ENCODE measurements at places on chromosomes 7 and 10. TPM values are rescaled to one million over a fixed set of nuclear protein-coding genes. Genes with fewer than 3 reads are reported as not detected.

GRCh38 chr7:114478384-114478783 is 63.8 kb downstream of the FOXP2 start:
- DNase-seq = no peak

GRCh38 chr7:22363756-22364422 is 6.9 kb upstream of the RAPGEF5 start:
- DNase-seq = no peak

GRCh38 chr7:101411508-101411874 is 48.8 kb downstream of the COL26A1 start:
- no peak for DNase-seq

GRCh38 chr7:68433462-68434070 is 1164.7 kb upstream of the AUTS2 start:
- no peak for DNase-seq

DNA sequence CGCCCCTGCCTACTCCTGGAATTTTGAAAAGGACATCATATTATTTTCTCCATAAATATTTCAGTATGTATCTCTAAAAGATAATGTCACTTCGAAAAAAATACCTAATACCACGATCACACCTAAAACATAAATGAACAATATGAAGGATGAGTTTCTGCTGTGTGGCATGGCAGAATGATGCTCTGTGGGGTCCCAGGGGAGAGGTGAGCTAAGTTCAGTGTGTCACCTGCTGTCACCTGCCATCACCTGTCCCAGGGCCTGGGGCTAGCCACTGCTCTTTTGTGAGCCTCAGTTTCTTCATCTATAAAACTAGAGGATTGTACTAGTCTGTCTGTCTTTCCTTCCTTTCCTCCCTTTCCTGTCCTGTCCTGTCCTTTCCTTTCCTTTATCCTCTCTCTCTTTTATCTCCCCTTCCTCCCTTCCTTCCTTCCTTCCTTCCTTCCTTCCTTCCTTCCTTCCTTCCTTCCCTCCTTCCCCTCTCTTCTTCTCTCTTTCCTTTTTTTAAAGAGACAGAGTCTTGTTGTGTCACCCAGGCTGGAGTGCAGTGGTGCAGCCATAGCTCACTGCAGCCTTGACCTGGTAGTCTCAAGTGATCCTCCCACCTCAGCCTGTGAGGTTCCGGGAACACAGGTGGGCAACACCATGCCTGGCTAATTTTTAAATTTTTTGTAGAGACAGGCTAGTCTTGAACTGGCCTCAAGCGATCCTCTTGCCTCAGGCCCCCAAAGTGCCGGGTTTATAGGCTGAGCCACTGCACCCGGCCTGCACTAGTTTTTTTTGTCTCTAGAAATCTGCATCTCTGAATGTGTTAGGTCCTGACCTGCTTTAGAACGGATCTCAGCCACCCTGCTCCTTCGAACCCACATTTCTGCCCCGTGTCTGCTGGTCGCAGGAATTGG is 43.1 kb downstream of the CUX1 start:
- DNase-seq = no peak

CLRN3 gene
- polyA plus RNA-seq = not detected

SYT15B gene
- 2.0 TPM for polyA plus RNA-seq

ANXA8 gene
- 0.27 TPM for polyA plus RNA-seq

AUTS2 gene
- 0.54 TPM for polyA plus RNA-seq

CNNM1 gene
- 1.3 TPM for polyA plus RNA-seq
